NCI-H1048 (cell line): ENCODE measurements at places on chromosomes 16 and 17.

- DNase-seq: no peak
Measured at GRCh38 chr17:68497885-68498319, 14.3 kb upstream of the PRKAR1A start.

DNA sequence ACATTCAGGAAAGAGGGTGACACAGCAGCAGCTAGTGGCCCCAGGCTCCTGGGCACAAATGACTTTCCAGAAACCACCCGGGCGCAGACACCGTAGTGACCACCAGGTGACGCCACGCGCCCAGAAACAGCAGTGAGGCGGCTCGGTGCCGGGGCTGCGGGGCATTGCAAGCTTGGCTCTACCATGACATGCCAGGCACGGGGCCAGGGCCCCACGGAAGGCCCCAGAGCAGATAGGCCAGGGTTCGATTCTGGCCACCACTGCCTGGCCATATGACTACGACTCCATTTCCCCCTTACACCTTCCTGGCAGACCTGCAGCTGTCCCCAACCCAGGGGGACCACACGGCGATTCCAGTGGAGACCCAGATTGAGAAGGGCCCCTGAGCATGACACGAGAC, 6.7 kb downstream of the RHBDF1 start:
- DNase-seq: no peak

GRCh38 chr16:85768199-85768598, 17.3 kb upstream of the C16orf74 start:
- no peak for DNase-seq

GRCh38 chr17:65556014-65556909, 5.2 kb downstream of the AXIN2 start:
- DNase-seq: peak; percentile 66
